Lower leg skin (tissue), 4 donors: ENCODE measurements at places on chromosomes 3 and 15. TPM values are rescaled to one million over a fixed set of nuclear protein-coding genes. Genes with fewer than 3 reads are reported as not detected.

The SLC24A5 gene
- total RNA-seq = 3.4 TPM

The TRPM1 gene
- 18.3 TPM for total RNA-seq

The ZNF501 gene
- 5.8 TPM for total RNA-seq

The SPSB4 gene
- 0.10 TPM for total RNA-seq

The PLSCR4 gene
- 14.2 TPM for total RNA-seq

The SENP5 gene
- 32.2 TPM for total RNA-seq

The FHIT gene
- total RNA-seq = 5.6 TPM

The PPP1R2 gene
- 80.7 TPM for total RNA-seq

The MESP2 gene
- total RNA-seq = 1.1 TPM

The ANP32A gene
- 34.7 TPM for total RNA-seq

The EFHB gene
- 0.88 TPM for total RNA-seq

The TM4SF1 gene
- total RNA-seq = 24.5 TPM

The MEX3B gene
- 1.4 TPM for total RNA-seq

The CMTM6 gene
- total RNA-seq = 63.1 TPM

The OCA2 gene
- total RNA-seq = 12.1 TPM

The KLHL25 gene
- total RNA-seq = 29.0 TPM

The HAUS2 gene
- total RNA-seq = 24.2 TPM

The DET1 gene
- total RNA-seq = 3.5 TPM

The GRAMD1C gene
- total RNA-seq = 37.9 TPM

The HACL1 gene
- total RNA-seq = 18.2 TPM

The CHRNA3 gene
- total RNA-seq = 0.36 TPM

The ADCY5 gene
- total RNA-seq = 1.3 TPM

The JMJD7 gene
- 40.7 TPM for total RNA-seq

The FES gene
- total RNA-seq = 17.9 TPM

The FEZF2 gene
- not detected for total RNA-seq

The COL6A5 gene
- total RNA-seq = not detected
